ENCODE measurements at places on chromosomes 2 and 18.

DNA sequence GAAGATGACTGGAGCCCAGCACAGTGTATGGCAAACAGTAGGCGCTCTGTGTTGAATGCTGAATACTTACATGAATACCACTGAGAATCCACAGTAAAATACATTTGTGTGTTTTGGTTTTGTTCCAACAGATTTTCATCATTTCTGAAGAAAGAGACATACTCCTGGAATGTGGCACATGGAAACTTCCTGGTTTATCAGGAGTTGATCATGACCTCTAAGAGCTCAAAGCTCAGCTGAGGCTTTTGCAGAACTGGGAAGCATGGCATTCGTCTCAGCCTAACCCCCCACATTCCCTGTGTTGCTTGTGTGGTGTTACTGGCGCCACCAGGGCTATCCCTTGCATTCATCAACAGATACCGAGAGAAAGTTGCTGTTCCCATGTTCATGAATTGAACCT lies 316.9 kb upstream of the REV1 start:
- peak; percentile 85 for DNase-seq

- DNase-seq: no peak
Observed at GRCh38 chr2:11830708-11831301, 84.4 kb downstream of the LPIN1 start.

GRCh38 chr2:150327564-150328489 lies 159.6 kb downstream of the RND3 start:
- no peak for DNase-seq

- no peak for DNase-seq
Observed at GRCh38 chr18:27130065-27130630, 55.0 kb downstream of the CHST9 start.

- peak; percentile 95 for DNase-seq
Observed at GRCh38 chr2:201909348-201909747, 103.0 kb downstream of the CDK15 start.

GRCh38 chr18:73487966-73488365 lies 620.2 kb upstream of the NETO1 start:
- DNase-seq: peak; percentile 67

GRCh38 chr2:25833566-25833965 lies 44.7 kb downstream of the ASXL2 start:
- DNase-seq: no peak

GRCh38 chr18:3247240-3248061 lies at the start of gene MYL12A:
TSS of gene MYL12A (plus strand) at chr18:3247801. CDS start at chr18:3253248, 5,447 bp downstream.
- peak; percentile 99 for DNase-seq

GRCh38 chr2:47964722-47965434 lies 58.6 kb upstream of the FBXO11 start:
- no peak for DNase-seq

GRCh38 chr2:238231251-238231793 lies 8.5 kb downstream of the HES6 start:
- peak; percentile 34 for DNase-seq

DNA sequence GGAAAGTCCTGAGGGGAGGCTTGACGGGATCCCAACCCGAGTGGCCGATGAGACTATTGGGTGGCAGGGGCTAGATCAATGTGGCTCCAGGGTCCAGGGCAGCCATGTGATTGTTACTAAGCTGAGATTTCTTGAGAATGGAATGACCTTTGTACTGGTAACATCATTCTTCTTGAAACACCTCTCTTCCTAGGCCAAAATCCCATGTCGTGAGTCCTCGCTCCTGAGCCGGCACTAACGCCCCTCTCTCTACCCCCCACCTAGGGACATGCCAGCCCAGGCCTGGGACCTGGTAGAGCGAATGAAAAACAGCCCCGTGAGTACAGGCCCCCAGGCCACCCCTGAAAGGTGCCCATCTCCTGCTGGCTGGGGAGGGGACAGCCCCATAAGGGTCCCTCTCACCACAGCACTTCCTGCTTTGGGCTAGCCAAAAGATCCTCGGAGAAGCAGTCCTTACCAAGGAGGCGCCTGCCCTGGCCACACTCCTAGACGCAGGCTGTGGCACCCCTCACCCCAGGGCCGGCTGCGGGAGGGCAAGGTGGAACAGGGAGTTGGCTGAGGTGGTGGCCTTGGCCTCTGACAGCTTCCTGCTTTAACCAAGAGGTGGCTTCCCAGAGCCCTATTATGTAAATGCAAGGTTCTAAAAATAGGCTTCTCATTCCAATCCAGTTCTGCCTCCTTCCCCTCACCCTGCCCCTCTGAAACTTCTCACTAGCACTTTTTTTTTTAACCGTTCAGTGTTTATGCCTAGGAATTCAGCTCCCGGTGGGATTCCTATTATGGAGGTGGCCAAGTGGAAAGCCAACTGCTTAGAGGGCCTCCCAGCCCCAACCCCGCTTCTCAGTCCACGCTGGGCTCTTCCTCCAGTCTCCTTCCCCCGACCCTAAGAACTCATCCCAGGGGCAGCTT lies 126.6 kb upstream of the PPP1CB start:
- peak; percentile 56 for DNase-seq

GRCh38 chr2:195818526-195818925 lies 161.5 kb downstream of the SLC39A10 start:
- DNase-seq: no peak

- DNase-seq: no peak
Observed at GRCh38 chr2:98768384-98769113, 37.6 kb upstream of the MGAT4A start.

- no peak for DNase-seq
Observed at GRCh38 chr18:58183226-58183625, 139.2 kb downstream of the NEDD4L start.

- no peak for DNase-seq
Observed at GRCh38 chr2:169237286-169237685, 125.0 kb downstream of the LRP2 start.

- no peak for DNase-seq
Observed at GRCh38 chr2:172246649-172247048, 143.9 kb upstream of the DLX2 start.

- DNase-seq: no peak
Observed at GRCh38 chr2:235852526-235852920, 315.7 kb downstream of the GBX2 start.

DNA sequence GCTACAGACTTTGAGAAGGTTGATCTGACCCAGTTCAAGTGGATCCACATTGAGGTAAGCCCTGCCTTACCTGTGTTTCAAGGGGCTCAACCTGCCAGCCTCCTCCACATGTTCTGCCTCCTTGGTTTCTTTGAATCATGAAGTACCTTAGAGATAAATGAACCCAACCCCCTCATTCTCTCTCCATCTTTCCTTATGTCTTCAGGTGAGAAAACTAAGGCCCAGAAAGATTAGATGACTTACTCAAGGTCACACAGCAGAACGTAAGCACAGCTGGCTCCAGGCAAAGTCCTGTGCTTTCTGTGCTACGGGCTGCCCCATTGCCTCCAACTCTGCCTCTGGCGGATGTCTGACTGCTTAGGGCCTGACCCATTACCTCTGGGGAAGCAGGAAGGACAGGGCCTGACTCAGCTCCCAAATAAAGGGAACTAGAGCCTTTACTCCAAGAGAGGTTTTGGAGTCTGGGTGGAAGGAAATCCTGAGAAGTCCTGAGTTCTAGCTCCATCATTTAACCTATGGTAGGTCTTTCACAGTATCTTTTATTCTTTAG lies 10.3 kb downstream of the KHK start:
- no peak for DNase-seq

DNA sequence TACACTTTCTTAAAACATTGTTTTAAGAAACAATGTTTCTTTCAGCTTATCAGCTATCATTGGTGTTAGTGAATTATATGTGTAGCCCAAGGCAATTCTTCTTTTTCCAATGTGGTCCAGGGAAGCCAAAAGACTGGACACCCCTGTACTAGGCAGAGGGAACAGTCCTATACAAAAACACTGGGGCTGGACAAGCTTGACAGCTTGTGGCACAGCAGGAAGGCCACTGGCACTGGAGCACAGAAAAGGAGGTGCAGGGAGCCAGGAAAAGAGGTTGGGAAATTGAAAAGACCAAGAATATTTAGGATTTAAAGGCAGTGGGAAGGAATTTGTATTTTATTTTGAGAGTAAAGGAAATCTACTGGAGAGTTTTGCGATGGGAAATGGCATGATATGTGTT lies 47.7 kb downstream of the SRD5A2 start:
- no peak for DNase-seq

DNA sequence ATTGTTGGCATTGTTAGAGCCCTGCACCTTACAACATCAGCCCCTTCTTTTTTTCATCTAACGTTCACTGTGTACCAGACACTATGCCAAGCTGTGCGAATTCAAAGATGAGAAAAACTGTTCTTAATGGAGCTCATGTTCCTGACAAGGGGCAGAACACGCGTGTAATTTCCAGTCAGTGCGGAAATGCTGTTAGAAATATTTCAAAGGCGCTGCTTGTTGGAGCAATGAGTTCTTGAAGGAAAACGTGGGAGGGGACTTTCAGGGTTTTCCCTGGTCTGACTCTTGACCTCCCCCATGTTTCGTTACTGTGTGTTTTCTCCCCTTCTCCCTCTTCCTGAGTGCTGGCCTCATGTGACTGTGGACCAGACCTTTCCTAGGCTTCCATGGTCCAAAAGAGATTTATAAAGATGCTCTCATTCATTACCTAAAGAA lies 1.5 kb downstream of the MTHFD2 start:
- no peak for DNase-seq

DNA sequence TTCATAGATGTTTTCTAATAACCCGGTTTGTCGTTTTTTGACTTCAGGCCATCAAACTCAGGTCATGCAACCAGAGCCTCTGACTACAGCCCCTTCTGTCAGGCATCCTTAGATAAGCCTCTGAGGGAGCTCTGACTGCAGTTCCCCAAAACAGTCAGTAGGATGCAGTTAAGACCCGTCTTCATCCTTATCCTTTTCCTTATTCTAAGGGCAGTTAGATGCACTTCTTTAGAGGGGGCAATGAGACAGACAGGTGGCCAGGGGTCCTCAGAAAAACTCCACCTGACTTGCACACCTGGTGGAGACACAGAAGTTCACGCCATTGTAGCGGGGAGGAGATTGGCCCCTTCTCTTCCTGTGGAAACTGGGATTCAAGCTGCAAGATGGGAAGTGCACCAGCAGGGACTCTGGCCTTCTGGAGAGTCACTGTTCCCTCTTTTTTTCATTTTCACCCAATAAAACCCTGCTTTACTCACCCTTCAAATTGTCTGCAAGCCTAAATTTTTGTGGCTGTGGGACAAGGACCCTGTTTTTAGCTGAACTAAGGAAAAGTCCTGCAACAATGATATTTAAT lies 104.8 kb upstream of the TFPI start:
- DNase-seq: peak; percentile 20

DNA sequence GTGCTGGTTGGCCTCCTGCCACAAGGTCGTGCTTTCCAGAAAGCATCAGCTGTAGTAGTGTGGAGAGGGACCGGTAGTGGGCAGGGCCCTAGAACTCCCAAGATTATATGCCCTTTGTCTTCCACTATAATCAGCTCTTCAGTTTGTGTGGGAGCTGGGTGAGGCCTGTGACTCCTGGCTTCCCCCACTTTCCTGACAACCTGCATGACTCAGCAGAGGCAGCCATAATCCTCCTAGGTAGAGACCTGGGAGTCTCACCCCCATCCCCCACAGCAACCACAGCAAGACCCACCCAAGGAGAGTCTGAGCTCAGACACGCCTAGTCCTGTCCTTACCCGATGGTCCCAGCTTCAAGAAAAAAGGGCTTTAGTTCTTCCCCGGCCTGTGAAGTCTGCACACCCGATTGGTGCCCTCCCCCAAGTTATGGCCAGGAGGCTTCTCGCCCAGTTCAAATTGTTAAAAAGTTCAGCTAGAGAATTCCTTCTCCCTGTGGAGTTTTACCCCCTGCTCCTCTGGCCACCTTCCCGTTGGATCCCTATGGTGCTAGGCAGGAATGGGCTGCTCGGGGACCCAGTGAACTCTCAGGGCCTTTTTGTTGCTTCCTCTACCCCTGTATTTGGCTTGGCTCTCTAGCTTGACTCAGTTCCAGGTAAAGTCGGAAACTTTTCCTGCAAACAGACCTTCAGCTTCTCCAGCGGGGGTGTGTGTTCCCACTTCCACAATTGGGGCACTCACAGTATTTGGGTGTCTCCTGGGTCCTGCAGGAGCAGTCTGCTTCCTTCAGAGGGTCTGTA lies 57.8 kb upstream of the FAM237A start:
- DNase-seq: no peak

- DNase-seq: peak; percentile 57
Observed at GRCh38 chr18:62339106-62339988, 14.2 kb downstream of the TNFRSF11A start.

DNA sequence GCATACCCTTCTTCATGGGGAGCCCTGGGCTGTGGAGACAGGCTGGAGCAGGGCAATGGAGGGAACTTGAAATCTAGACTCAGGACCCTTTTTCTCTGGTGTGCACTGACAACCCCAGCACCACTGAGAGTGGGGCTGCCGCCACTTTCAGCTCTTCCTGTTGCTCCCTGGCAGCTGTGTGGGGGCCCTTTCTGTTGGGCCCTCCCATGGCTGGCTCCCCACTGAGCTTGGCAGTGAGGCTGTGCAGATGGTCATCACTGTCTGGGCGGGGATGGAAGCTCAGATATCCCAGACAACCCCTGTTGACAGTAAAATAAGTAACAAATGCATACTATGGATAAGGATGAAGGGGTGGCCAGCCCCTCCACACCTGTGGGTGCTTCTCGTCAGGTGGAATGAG lies 6.7 kb downstream of the MYO7B start:
- no peak for DNase-seq

DNA sequence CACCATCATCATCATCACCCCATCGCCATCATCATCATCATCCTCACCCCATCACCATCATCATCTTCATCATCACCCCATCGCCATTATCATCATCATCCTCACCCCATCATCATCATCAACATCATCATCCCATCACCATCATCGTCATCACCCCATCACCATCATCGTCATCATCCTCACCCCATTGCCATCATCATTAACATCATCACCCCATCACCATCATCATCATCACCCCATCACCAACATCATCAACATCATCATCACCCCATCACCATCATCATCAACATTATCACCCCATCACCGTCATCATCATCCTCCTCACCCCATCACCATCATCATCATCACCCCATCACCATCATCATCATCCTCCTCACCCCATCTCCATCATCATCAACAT lies 151.0 kb downstream of the DNER start:
- DNase-seq: no peak

DNA sequence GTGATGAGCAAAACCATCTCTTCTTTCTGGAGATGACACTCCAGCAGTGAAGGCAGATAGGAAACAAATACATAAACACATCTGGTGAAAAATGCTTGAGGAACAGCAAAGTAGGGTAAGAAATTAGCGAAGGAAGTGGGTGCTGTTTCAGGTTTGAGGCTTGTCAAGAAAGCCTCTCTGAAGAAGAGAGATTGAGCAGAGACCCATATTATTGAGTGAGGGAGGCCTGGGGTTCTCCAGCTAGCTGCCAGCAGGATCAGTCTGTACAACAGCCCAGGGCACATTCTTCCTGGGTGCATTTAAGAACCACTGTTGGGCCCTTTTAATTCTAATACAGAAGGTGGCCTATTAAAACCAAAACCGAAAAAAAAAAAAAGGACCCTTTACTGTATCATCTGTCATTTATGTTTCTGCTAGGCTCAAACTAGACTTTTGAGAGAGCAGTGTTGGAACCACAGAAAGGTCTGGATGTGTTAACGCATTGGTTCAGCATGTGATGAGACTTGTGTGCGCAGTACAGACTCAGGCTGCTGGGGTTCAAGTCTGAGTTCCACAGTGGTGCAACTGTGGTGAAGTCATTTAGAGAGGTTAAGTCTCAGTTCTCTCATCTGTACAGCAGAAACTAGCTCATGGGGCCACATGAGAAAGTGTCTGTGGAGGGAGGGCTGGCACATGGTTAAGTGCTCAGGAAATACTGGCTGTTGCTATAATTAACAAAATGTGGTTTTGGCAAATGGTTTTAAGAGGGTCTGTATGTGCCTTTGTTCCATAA lies 28.9 kb downstream of the MGAT5 start:
- DNase-seq: no peak

Data from fibroblast of skin of abdomen (primary cell).